Head of caudate nucleus (tissue), 42 donors: ENCODE measurements at places on chromosomes 13 and 19.

DNA sequence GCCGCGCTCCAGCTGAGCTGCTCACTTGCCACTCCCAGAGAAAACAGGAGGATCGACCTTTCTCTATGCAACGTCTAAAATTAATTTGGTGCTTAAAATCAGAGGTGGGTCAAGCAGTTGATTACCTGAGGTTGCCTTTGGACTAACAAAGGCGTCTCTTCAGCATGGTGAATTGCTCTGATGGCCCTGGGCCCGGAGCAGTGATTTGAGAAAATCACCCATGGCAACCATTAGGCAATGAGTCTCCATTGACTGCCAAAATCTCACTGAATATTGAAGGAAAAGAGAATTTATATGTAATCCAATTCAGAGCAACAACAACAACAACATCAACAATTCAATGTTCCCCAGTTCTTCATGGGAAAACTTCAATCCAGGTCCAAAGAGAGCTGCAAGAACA is 61.8 kb downstream of the IRS2 start:
- no peak for DNase-seq

DNA sequence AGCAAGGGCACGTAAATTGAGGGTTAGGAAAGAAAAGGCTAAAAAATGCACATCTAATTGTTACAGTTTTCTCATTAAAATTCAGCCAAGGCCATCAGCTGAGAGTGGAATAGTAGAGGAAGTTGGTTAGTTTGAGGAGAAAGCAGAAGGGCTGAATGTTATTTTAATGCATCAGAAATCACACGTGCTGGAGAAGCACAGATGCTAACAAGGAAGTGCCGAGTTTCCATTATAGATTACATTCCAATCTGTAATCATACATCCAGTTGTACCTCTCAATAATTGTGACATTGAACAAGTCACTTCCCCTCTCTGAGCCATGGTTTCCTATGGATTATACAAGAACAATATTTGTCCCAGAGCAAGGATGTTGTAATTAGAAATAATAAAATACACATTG is 25.1 kb downstream of the FPR3 start:
- no peak for DNase-seq

DNA sequence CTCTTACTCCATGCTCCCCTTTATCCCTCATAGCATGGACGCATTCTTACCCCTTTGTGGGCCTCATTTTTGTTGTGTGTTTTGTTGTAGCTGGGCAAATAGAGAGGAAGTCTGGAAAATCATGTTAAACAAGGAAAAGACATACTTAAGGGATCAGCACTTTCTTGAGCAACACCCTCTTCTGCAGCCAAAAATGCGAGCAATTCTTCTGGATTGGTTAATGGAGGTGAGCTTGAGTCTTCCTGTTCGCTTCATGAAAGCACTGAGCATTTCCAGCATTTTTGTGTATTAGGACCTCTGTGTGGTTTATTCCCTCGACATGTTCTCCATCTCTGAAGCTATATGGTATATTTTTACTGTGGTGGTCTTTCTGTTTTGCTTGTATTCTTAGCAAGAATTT is 5.5 kb downstream of the CCNE1 start:
- no peak for DNase-seq

DNA sequence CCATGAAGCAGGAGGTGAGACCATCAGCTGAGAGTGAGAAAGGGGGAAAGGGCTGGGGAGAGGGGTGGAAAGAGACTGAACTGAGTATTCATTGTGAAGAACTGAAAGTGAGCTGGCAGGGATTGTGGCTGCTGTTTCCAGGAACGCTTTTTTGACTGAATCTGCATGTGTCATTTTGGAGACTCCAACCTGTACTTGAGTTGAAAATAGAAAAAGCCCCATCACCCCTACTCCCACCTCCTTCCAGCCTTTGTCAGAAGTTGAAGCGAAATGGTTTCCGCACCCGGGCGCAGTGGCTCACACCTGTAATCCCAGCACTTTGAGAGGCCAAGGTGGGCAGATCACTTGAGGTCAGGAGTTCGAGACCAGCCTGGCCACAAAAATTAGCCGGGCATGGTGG is 128.0 kb upstream of the GPR12 start:
- no peak for DNase-seq

- DNase-seq = no peak
These were observed 5.4 kb upstream of the TRIM28 start for GRCh38 chr19:58538257-58539168.

- DNase-seq = peak; percentile 71
These were observed 91.4 kb upstream of the CACNA1A start for GRCh38 chr19:13597640-13598039.

GRCh38 chr19:33094436-33095067 is 13.6 kb downstream of the GPATCH1 start:
- no peak for DNase-seq

DNA sequence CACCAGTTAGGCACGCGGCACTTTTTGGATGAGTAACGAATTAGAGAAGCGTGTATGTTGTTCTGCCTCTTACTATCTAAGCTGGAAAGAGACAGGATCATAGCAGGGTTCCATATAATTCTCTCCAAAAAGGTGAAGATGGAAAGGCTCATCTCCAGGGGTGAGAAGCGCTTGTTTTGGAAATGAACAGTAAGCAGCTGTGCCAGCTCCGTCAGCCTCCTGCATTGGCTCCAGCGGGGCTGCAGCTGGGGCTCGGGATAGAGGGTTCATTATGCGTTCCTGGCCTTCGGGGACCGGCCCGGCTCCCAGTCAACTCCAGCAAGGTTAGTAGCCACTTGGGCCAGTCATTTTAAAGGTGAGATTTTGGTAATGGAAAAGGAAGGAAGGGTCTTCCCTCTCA is 155.5 kb downstream of the COL4A1 start:
- no peak for DNase-seq

- no peak for DNase-seq
These were observed 73.4 kb upstream of the TRPC4 start for GRCh38 chr13:37942929-37943328.

DNA sequence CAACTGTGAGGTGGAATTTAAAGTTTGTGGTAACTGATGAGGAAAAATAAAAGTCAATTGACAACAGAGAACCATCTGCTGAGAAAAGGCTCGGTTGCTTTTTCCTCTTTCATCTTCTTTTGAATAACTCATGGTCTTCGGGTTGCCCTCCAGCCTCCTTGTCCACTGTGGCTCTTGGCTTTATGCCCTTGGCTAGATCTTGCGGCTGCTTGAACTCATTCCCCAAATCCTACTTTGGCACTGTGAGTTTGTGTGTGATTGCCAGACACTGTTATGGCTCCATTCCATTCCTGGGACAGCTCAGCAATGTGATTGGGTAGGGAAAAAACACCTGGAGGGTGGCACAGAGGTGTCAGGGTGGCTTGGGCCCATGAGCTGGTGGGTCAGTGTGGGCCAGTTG is 387.4 kb downstream of the DLEU7 start:
- no peak for DNase-seq

DNA sequence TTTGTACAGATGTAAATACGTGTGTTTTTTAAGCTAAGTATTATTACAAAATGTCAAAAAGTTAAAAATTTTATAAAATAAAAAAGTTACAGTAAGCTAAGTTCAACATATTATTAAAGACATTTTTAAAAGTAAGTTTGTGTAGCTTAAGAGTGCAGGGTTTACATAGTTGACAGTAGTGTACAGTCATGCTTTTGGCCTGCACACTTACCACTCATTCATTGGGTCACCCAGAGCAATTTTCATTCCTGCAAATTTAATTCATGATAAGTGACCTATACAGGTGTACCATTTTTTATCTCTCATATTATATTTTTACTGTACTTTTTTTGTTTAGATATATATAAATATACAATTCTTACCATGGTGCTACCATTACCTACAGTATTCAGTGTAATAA is 769.9 kb upstream of the SLITRK6 start:
- DNase-seq = no peak

DNA sequence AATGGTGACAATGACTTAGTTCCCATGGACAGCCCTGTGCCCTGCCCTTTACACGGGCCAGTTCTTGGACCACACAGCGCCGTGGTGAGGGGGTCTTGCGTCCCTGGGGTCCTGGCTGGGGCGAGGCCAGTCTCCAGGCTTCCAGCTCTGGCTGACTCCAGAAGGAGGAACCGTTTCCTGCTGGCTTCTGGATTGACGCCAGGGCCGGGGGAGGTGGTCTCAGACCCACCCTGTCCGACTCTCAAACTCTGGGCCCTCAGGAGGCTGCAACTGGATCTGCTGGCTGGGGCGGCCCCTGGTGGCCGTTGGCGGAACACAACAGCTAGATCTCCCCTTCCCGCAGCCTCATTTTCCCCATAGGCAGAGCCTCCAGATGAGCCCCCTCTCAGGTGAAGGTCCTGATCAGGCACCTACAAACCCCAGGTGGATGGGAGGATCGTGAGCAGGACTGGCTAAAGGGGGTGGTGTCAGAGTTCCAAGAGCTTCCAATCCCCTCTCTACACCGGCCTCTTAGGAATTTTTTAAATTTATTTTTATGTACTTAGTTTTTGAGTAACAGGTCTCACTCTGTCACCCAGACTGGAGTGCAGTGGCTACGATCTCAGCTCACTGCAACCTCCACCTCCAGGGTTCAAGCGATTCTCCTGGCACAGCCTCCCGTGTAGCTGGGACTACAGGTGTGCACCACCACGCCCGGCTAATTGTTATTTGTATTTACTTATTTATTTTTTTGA is 8.0 kb downstream of the CCDC194 start:
- DNase-seq = peak; percentile 26

DNA sequence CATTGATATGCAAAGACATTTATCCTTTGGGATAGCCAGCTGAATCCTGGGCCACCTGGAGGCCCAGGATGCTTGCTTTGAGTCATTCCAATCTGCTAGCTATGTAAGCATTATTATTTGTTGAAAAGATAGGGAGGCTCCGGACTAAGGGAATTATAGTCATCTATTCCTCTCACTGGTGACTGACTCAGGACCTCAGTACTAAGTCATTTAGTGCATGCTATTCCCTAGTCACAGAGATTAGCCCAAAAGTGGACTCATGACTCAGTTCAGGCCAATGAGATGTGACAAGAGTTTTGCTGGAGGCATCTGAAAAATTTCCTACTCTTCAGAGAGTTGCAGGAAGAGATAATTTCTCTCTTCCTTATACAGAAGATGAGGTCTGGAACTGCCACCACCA is 67.9 kb upstream of the ITM2B start:
- no peak for DNase-seq

- no peak for DNase-seq
These were observed 150.9 kb downstream of the PDS5B start for GRCh38 chr13:32737111-32737571.

GRCh38 chr19:9996541-9996940 is 13.8 kb downstream of the COL5A3 start:
- DNase-seq = no peak

GRCh38 chr19:51123381-51123800 is 1.3 kb upstream of the SIGLEC9 start:
- no peak for DNase-seq

DNA sequence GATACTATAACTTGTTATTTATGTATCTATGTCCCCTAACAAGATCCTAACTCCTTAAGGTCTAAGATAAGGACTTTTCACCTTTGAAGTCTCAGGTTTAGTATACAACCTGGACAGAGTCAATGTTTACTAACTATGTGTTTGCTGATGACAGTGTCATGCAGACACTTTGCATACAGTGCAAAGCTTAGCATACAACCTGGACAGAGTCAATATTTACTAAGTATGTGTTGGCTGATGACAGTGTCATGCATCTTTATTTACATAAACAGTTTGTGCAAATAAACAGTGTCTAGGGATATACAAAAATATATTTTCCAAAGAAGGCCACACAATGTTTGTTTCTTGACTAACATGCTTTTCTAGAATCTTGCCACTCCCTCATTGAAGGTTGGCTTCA is 34.7 kb downstream of the DCT start:
- DNase-seq = no peak

- peak; percentile 13 for DNase-seq
These were observed 759 bp downstream of the RB1 start for GRCh38 chr13:48304143-48304876.
